ENCODE measurements at places on chromosomes 2 and 18. TPM values are rescaled to one million over a fixed set of nuclear protein-coding genes. Genes with fewer than 3 reads are reported as not detected.

VRK2 gene
- total RNA-seq = 15.4 TPM

GAD1 gene
- not detected for total RNA-seq

C2orf42 gene
- 17.8 TPM for total RNA-seq

GKN1 gene
- not detected for total RNA-seq

GRCh38 chr2:181224866-181225265 is 232.3 kb upstream of the ITGA4 start:
- H3K27ac ChIP-seq = no peak overlapping the region
- no peaks in the 10 kb centered on the region for H3K27me3 ChIP-seq
- no peaks in the 10 kb centered on the region for H3K4me1 ChIP-seq
- no peak for DNase-seq
- no peak overlapping the region for H3K4me3 ChIP-seq
- H3K36me3 ChIP-seq = no peaks in the 10 kb centered on the region

Data from HFFc6 (cell line).